ENCODE measurements at places on chromosomes 6 and 20.

DNA sequence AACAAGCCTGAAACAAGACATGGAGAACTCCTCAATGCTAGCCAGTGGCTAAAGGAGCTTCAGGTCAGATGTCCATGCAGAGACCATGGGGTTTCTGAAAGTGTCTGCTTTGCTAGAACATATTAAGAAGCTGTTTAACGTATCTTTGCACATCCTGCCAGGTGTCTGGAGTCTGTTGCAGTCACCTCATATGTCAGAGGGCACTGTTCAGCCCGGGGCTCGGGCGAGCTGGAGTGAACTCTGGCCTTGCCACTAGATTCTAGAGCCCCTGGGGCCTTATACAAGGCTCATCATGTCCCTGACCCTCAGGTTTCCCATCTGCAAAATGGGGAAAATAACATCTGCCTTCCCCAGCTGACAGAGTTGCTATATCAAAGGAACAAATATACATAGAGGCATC, 59.0 kb downstream of the PRDM1 start:
- DNase-seq, result no peak

DNA sequence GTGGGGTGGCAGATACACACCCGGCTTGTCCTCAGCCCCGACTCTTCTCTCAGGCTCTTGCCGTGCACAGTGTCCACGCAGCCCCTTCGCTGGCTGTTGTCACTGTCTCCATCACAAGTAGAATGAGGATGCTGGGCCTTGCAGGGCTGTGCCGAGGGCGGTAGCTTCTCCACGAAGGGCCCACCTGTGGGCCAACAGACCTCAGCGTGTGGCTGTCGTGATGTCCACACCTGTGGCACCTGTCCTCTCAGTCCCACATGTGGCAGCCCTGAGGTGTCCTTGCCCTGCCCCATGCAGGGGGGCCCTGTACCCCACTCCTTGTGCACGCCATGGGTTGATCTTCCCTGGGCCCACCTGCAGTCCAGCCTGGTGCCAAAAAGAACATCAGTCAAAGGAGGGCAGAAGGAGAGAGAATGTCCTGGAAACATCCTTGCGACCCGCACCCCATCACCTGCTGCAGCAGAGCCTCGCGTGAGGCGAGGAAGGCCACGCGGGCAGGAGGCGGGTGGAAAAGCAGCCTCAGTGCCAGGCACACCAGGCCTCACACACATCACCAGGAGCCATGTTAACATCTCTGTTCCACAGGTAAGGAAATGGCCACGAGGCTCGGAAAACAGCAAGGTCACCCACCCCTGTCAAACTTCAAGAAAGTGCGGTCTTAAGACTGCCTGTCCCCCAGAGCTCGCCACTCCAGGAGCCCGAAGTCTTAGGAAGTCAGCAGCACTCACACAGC, 22.3 kb upstream of the AFDN start:
- no peak for DNase-seq

DNA sequence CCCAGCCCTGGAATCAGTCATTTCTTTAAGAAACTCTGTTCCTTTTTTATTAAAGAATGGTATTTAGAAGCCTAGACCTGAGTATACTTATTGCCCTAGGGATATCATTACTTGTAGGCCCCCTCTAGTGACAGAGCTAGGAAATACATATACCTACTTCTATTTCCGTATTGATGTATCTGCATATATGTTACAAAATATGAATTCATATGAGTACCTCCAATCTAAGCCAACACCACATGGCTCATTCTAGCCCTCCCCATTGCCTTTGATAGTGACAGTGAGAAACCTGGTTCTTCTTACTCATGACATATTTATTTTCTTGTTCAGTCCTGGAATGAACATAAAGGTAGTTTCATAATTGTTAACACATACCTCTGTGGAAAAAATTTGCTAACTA, 137.2 kb downstream of the FARS2 start:
- DNase-seq, result peak; percentile 35

GRCh38 chr20:20367575-20368417, at the start of gene INSM1:
INSM1 (plus strand) TSS chr20:20368104; CDS start chr20:20368268, 164 bp downstream.
- DNase-seq, result no peak

DNA sequence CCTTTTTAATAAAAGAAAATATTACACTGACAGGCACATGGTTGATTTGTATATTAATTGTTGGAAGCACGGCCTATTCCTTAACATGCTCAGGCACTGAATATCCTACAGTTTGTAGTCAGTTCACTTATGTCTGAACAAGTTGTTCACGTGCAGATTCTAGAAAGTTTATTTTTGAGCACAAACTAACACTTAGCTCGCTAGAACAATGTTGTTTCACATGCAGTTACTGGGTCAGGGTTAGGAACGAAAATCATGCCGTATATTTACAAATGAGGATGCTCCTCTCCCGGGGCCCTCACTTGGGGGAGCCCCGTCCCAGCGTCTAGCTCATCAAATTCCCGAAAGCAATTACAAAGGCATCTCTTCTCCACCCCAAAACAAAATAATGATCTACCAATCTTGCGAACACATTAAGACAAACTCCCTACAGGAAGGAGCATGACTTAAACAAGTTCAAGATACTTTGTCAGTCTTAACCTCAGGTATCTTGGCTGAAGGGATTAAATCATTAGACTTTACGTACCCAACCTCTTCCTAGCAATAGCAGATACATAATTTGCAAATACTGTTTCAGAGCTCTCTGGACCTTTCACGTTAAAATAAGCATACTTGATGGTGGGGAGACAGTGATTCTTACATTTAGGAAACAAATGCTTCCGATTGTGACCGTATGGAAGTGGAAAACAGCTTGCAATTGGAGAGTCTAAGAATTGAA, 1.5 kb downstream of the MAP7 start:
- DNase-seq, result no peak

DNA sequence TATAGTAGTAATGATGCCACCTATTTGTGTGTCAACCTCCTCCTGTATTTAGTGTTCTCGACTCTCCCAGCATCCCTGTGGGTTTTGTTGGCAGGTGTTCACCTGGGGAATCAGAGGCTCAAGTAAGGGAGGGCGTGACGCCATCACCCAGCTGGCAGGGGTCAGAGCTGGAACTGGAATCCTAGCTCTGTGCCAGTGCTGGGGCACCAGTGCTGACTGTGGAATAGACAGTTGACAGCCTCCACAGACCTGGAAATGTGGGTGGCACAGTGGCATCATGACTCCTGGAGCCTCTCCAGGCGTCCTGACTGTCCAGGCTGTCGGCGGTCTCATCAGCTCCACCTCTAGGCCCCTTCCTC, 102.8 kb downstream of the SYCP2 start:
- DNase-seq, result no peak

- no peak for DNase-seq
Measured at GRCh38 chr6:163329991-163330390, 84.5 kb upstream of the QKI start.

- no peak for DNase-seq
Measured at GRCh38 chr6:41785689-41786450, 1.6 kb upstream of the TOMM6 start.

- DNase-seq, result no peak
Measured at GRCh38 chr20:48094196-48094749, 309.0 kb upstream of the SULF2 start.

DNA sequence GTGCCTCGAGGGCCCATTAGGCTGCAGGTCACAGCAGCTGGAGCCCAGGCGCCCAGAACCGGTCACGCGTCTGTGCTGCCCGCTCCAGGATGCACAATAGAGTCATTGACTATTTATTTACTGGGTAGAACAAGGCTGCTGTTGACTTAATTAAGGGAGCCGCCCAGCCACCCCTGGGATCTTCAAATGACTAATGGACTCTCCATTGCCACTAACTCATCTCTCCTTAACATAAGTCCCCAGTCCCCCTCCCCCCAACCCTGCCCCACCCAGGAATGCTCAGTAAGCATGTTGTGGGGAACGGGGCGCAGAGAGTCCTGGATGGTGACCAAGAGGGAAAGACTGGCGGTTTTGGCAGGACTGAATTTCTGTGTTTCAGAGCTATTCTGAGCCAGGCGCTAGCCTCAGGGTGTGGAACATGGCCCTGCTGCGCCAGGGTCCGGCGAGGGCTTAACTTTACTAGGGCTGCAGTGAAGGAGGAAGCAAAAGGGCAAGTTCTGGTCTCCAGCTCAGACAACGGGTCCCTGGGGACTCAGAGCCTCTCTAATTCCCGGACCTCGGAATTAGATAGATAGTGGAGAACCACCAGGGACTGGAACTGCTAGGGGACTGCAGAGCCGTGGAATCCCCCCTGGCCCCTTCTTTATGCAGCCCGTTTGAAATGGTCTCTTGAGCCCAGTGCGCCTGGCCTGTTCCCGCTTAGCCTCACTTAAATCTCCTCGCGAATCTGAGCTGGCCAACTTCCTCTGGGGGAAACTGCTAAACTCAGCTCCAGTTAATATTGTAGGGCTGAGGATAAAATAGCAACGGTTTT, 1.5 kb upstream of the GRIK2 start:
- DNase-seq, result no peak

- DNase-seq, result no peak
Measured at GRCh38 chr6:135115834-135116233, 61.2 kb upstream of the HBS1L start.

- no peak for DNase-seq
Measured at GRCh38 chr6:168367285-168367751, 47.7 kb upstream of the DACT2 start.

DNA sequence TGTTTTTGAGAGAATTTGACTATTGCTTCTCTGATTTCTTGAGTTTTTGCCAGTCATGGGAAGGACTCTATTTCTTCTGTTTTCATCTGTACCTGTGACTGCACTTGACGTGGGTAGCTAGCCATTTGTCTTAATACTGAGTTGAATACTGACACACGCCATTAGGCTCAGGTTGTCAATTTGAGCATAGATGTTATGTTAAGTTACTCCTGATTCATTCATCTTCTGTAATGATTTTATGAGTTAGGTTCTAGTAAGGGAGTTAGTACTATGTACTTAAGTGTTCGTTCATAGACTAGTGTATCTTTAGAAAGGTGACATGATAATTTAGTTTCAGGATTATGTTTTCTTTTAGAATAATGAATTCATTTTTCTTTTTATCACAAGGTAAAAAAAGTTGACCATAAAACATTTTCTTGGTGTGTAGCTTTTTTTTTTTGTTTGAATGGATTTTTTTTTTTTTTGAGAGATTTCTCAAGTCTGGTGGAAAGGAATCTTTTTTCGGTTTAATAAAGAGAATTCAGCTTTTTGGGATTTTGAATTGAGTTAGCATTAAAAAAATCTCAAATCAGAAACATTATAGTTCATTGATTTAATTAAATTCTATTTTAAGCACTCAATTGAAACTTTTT, 1.7 kb downstream of the AFDN start:
- no peak for DNase-seq

- peak; percentile 55 for DNase-seq
Measured at GRCh38 chr6:31681135-31681671, 336 bp upstream of the LY6G5C start.

GRCh38 chr6:7157752-7158616, 50.2 kb downstream of the RREB1 start:
- DNase-seq, result no peak

DNA sequence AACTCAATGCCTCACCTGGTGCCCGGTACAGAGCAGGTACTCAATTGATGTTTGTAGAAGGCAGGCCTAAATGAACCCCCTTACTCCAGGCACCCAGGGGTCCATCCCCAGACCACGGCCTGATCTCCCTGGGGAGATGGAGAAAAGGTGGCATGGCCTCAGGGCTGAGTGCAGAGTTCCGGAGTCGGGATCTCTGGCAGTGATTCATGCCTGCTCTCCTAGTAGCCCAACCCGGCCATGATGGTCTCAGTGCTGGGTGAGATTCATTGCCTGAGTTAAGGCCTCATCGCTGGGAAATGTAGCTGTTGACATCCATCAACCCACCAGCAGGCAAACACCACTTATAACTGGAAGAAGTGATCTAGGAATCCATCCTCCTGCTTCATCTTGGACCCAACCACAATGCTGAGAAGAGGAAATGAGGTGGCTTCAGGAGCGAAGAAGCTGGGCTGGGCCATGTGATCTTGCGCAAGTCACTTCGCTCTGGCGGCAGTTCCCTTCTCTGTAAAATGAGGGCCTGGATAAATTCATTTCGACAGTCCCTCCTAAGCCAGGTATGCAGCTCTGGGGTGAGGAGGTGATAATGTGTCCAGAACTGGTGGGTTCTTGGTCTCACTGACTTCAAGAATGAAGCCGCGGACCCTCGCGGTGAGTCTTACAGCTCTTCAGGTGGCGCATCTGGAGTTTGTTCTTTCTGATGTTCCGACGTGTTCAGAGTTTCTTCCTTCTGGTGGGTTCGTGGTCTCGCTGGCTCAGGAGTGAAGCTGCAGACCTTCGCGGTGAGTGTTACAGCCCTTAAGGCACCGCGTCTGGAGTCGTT, 24.7 kb downstream of the ETV7 start:
- DNase-seq, result no peak

GRCh38 chr6:28145231-28145630, 3.5 kb downstream of the ZKSCAN8 start:
- DNase-seq, result no peak

DNA sequence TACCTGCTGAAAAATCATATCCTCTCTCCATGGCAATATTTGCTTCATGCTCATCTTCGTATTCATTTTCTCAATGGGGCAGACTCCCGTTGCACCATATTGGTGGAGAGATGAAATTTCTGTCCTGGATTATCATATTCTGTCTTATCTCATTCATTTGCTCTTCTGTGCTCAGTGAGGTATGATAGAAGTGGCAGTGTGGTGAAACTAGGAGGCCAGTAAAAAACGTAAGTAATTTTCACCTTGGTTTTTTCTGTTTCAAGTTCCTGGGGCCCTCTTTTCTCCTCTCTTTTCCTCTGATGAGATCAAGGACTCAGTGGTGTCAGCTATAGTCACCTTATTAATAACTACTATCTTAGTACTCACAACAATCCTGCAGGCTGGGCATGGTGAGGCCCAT, 182.5 kb upstream of the HDAC2 start:
- no peak for DNase-seq

- no peak for DNase-seq
Measured at GRCh38 chr6:36413489-36414480, 26.3 kb upstream of the ETV7 start.

GRCh38 chr6:156017838-156018237, 562.2 kb upstream of the NOX3 start:
- DNase-seq, result no peak

GRCh38 chr6:118768441-118768840, 117.0 kb upstream of the CEP85L start:
- no peak for DNase-seq

All from activated naive CD4-positive, alpha-beta T cell treated with Interleukin-2 at 50 U/mL for 16 hours (primary cell).